ENCODE measurements at places on chromosomes 16 and 17.
A peak's percentile ranks its signal among the peaks of the same experiment; 100 is the strongest.

DNA sequence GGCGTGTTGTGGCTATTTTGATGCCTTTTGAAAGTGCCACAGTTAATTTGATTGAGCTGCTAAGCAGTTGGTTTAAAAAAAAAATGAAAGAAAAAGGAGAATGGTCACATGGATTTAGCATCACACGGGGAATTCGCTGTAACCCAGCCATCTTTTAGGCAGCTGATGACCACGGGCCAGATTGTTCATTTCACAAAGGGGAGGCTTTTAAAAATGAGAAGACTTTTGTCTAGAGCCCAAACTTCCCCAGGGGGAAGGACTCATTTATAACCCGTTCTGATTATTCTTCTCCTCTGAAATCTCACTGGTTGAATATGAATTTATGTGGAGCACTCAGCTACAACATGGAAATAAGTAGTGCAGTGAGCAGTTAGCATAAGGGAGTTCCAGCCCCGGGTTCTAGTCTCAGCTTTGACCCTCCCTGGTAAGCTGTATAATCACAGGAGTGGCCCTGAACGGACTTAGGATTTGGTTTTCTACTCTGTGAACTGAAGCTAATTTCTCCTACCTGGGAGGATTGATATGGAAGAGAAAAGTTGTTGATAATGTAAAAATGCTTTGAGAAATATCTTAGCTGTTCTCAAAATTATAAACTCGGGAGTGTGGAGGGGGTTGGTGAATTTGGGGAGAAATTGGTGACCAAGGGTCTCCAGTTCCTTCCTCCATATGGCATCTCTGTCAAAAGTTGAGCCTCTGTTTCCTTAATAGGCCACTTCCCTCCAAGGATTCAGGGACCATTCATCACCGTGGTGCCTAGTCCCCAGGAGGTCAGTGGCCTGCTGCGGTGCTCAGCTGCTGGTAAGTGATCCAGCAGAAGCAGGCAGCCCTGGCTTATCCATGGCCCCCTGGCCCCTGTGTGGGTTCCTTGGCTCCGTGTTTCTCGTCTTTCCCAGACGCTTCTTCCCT lies 76.4 kb upstream of the TBX2 start:
- H3K4me1 ChIP-seq = no peaks in the 10 kb centered on the region
- no peak overlapping the region for H3K27ac ChIP-seq
- DNase-seq = no peak
- H3K36me3 ChIP-seq = no peaks in the 10 kb centered on the region

- peaks cover 68% of the 10 kb centered on the region for H3K36me3 ChIP-seq
- H3K4me3 ChIP-seq = no peak overlapping the region
- no peak for DNase-seq
- H3K27me3 ChIP-seq = no peaks in the 10 kb centered on the region
Measured at GRCh38 chr17:5536866-5537650, 47.3 kb downstream of the NLRP1 start.

- no peak for DNase-seq
- H3K4me1 ChIP-seq = peaks cover 55% of the 10 kb centered on the region
- no peak overlapping the region for H3K27ac ChIP-seq
- H3K36me3 ChIP-seq = no peaks in the 10 kb centered on the region
Measured at GRCh38 chr17:47274319-47275069, 20.9 kb downstream of the ITGB3 start.

DNA sequence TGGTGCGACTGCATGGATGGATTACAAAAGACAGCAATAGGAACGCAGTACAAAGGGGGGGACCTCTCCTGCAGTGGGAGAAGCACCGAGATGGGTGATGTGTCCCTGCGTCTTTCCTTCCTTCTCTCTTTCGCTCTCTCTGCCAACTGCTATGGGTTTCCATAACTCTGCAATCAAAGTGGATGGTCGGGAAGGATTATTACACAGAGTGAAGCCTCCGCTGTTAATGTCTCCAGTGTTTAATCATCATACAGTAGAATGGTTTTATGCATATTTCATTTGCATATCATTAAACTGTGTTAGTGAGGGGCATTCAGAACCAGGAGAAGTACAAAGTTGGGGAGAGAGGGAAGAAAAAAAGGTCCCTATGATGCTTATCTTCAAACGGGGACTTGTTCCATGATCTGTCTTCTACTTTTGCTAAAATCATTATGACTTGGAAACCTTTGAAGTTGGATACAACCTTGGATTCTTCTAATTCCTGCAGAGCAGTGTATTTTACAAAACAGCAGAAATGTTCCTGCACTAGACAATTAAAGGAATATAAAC lies 255.9 kb upstream of the PMFBP1 start:
- H3K4me1 ChIP-seq = no peaks in the 10 kb centered on the region
- H3K27ac ChIP-seq = no peak overlapping the region
- H3K36me3 ChIP-seq = peaks cover 4% of the 10 kb centered on the region

DNA sequence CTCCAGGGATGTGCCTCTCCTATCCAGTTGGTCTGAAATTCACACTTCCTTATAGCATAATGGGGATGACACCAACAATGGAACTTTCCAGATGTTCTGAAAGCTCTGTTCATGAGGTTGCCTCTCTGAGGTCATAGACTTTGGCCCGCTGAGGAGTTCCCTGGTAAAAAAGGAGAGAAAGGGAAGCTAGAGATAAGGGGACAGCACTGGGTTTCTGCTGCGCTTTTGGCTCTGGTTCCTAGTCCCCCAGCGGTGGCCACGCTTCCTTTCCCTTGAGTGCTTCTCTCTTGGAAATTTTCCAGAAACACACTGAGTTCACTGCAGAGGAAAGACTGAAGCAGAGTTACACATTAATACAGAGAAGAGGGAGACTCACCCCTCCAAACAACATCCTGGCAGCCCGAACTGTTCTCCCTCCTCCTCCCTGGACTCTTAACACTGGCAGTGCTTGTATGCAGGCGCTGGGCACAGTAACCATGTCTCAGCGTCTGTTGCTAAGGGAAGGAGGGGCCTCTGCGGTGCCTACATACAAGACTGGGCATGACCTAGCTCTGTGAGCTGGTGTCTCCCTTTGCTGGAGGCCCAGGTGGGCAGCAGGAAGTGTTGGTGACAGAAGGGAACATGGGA lies at the start of gene DNAH3:
Gene DNAH3, minus strand, starts transcription at position 472 of the 627 bp plus-strand sequence. CDS start 527 bp downstream, outside the sequence.
- peaks cover 4% of the 10 kb centered on the region for H3K27me3 ChIP-seq
- no peak within 1 kb of the TSS for H3K4me3 ChIP-seq
- no peak within 1 kb of the TSS for H3K27ac ChIP-seq
- DNase-seq = no peak
- H3K4me1 ChIP-seq = no peaks in the 10 kb centered on the region

DNA sequence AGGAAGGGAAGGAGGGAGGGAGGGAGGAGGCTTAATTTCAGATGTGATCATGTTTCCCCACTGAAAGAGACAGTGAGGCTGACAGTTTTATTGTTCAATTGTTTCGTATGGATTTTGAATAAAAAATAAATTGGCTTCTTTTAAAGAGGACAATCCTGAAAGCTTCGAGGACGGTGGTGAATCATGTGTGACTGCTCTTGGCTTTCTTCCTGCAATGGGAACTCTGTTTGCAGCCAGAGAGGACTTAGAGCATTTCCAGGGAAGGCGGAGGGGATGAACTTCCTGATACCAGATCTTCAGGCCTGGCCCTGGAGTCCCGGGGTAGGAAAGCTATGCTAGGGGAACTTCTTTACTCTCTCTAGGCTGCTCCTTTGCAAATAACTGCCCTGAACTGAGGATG lies 72.8 kb upstream of the C16orf82 start:
- no peaks in the 10 kb centered on the region for H3K36me3 ChIP-seq
- H3K27ac ChIP-seq = no peak overlapping the region
- no peaks in the 10 kb centered on the region for H3K27me3 ChIP-seq
- no peak overlapping the region for H3K4me3 ChIP-seq

- DNase-seq = no peak
- H3K4me3 ChIP-seq = no peak overlapping the region
- H3K27ac ChIP-seq = no peak overlapping the region
- no peaks in the 10 kb centered on the region for H3K4me1 ChIP-seq
- no peaks in the 10 kb centered on the region for H3K27me3 ChIP-seq
Measured at GRCh38 chr16:68786685-68787418, 49.8 kb downstream of the CDH1 start.

DNA sequence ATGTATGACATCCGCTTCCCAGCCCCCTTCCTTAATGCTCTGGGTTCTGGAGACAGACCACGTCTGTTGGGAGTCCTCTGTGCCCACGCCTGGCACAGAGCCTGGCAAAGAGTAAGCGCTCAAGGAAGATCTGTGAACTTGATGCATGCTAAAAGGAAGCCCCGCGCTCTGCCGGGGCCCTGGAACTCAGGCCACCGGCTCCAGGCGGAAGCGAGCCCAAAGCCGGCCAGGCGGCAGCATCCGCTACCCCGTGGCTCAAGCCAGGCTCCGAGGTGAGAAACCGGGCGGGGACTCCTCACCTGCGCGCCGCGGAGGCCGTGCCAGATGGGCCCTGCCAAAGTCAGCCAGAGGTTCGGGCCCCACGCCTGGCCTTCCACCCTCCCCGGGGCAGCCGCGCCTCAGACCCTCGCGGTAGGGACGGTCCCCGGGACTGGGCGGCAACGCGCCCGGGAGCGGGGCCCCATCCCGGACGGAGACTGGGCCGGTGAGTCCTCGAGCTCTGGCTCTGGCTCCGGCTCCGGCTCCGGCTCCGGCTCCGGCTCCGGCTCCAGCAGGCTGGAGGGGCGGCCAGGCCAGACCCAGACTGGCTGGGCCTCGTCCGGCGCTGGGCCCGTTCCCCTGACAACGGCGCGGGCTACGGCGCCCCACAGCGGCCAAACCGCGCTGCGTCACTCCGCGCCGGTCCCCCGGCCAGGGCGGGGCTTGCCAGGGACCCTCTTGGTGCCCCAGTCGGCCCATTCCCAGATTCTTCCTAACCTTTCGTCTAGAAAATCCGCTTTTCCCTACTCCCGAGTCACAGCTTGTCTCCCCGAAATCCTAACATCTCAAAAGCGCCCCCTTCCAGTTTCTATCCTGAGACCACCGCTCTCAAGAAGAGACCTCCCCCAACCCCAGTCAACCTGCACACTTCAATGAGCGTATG lies at the start of gene ZDHHC1:
Gene ZDHHC1, minus strand, starts transcription at position 606 of the 922 bp plus-strand sequence. CDS start 8,702 bp downstream, outside the sequence.
- H3K4me1 ChIP-seq = peaks cover 8% of the 10 kb centered on the region
- no peaks in the 10 kb centered on the region for H3K36me3 ChIP-seq
- peak; percentile 73 for DNase-seq
- peak within 1 kb of the TSS; percentile 69 for H3K4me3 ChIP-seq
- no peaks in the 10 kb centered on the region for H3K27me3 ChIP-seq
- H3K27ac ChIP-seq = peak within 1 kb of the TSS; percentile 70

DNA sequence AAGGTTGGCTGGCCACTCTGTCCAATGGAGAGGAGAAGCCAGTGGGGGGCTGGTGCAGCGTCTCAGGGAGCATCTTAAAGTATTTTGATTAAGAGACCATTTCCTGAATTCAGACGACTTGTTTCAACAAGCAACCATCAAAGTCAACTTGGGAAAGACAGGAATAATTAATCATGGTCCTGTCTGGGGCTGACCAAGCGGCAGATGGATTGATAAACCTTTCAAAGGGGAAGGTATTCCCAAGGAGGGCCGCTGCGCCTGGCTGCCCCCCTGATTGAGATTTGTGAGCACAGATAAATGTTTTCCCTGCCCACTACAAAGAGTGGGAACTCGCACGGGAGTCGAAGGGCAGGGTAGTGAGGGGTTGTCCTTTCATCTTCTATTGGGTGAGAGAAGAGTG lies 47.5 kb downstream of the HNF1B start:
- H3K4me1 ChIP-seq = peaks cover 6% of the 10 kb centered on the region
- H3K4me3 ChIP-seq = no peak overlapping the region
- no peak for DNase-seq
- no peak overlapping the region for H3K27ac ChIP-seq
- H3K36me3 ChIP-seq = no peaks in the 10 kb centered on the region
- H3K27me3 ChIP-seq = no peaks in the 10 kb centered on the region

- no peaks in the 10 kb centered on the region for H3K27me3 ChIP-seq
- H3K36me3 ChIP-seq = no peaks in the 10 kb centered on the region
- H3K4me3 ChIP-seq = no peak overlapping the region
- no peak overlapping the region for H3K27ac ChIP-seq
Measured at GRCh38 chr16:78134944-78135619, 35.6 kb downstream of the WWOX start.

DNA sequence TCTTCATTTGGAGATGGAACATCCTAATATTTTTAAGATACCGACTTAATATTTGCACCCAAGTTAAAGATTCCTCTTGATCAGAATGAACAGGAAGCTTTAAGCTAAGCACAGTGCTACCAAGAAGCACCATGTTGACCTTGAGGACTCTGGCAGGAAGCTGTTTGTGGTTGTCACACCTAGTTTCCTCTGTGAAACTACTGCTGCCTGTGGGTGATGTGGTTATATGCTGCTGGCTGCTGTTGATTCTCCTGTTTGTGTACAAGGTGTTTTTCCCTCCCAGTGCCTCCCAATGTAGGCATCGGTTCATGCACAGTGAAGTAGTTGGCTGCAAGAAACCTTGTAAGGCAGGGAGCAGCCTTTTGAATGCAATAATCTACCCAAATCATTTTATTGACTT lies 23.4 kb downstream of the RBL2 start:
- no peak overlapping the region for H3K27ac ChIP-seq
- DNase-seq = peak; percentile 77
- H3K4me1 ChIP-seq = peaks cover 23% of the 10 kb centered on the region
- H3K27me3 ChIP-seq = no peaks in the 10 kb centered on the region

- no peaks in the 10 kb centered on the region for H3K36me3 ChIP-seq
- no peak for DNase-seq
- no peak overlapping the region for H3K27ac ChIP-seq
- peaks cover 9% of the 10 kb centered on the region for H3K4me1 ChIP-seq
- H3K27me3 ChIP-seq = no peaks in the 10 kb centered on the region
- no peak overlapping the region for H3K4me3 ChIP-seq
Measured at GRCh38 chr16:10805334-10805733, 13.3 kb downstream of the TVP23A start.

DNA sequence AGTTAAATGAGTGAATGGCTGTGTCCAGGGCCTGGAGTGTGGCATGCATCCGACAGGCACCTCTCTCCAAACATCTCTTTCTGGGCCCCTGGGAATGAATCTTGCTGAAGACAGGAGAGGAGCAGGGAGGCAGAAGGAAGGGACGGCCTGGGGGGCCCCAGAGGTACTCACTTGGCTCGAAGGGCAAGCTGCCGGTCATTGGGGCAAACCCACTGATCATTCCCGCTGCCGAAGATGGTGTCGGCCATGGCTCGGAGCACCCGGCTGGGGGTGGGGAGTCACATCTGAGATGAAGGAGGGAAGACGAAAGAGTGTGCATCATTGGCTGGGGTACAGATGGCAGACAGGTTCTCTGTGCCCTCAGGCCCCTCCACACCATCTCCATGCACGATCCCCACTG lies 25.3 kb downstream of the RPH3AL start:
- H3K27me3 ChIP-seq = no peaks in the 10 kb centered on the region
- no peaks in the 10 kb centered on the region for H3K4me1 ChIP-seq
- H3K27ac ChIP-seq = no peak overlapping the region
- no peak for DNase-seq

DNA sequence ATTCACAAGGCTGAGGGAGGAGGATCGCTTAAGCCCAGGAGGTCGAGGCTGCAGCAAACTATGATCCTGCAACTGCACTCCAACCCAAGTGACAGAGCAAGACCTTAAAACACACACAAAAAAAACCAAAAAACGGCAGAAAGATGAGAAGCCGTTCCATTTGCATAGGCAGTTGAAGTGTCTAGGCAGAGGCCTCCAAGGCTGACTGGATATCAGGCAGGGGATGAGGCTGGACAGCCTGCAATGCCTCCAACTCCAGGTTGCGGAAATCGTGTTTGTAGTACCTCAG lies 2.0 kb upstream of the FBXL19 start:
- peaks cover 21% of the 10 kb centered on the region for H3K4me1 ChIP-seq
- DNase-seq = no peak
- H3K36me3 ChIP-seq = no peaks in the 10 kb centered on the region
- no peak overlapping the region for H3K4me3 ChIP-seq
- no peaks in the 10 kb centered on the region for H3K27me3 ChIP-seq

- H3K4me1 ChIP-seq = peaks cover 19% of the 10 kb centered on the region
- H3K27me3 ChIP-seq = no peaks in the 10 kb centered on the region
- DNase-seq = no peak
- H3K4me3 ChIP-seq = no peak overlapping the region
- no peak overlapping the region for H3K27ac ChIP-seq
Measured at GRCh38 chr17:493666-494065, 141.1 kb upstream of the RPH3AL start.

Data from B cell (primary cell).